CD4-positive, alpha-beta T cell treated with Interleukin-1 beta for 1 hour (primary cell): ENCODE measurements at places on chromosomes 11 and 22.
A peak's percentile ranks its signal among the peaks of the same experiment; 100 is the strongest.

DNA sequence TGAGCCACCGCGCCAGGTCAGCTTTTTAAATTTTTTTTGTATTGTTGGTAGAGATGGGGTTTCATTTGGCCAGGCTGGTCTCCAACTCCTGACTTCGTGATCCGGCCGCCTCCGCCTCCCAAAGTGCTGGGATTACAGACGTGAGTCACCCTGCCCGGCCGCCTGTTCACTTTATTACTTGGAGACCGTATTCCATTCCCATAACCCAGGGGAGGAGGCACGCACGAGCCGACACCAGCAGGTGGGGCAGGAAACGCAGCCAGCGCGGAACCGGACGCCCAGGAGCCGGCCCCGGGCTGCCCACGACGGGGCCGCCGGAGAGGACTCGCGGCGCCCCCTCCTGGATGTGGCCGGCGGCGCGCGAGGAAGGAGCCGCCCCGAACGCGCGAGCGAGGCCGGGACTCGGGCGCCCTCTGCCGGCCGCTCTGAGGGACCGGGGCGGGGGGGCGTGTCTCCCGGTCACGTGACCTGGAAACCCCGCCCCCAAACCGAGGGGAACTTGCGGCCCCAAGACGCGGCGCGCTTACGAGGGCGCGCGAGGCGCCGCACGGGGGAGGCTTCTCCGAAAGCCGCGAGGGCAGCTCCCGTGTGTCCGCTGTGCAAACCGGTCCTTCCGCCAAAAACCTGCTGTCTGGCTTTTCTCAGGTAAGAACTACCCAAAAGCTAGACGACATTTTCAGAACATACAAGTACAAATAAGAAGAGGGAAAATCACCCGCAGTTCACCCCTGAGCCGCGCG lies 11.6 kb upstream of the RNH1 start:
- DNase-seq: peak; percentile 90

GRCh38 chr11:61752117-61752924 lies at the start of gene MYRF:
MYRF (plus strand) TSS chr11:61752636; CDS start chr11:61752745, 109 bp downstream.
- DNase-seq: peak; percentile 65

- DNase-seq: no peak
Measured at GRCh38 chr22:33796494-33796893, 123.8 kb downstream of the LARGE1 start.

DNA sequence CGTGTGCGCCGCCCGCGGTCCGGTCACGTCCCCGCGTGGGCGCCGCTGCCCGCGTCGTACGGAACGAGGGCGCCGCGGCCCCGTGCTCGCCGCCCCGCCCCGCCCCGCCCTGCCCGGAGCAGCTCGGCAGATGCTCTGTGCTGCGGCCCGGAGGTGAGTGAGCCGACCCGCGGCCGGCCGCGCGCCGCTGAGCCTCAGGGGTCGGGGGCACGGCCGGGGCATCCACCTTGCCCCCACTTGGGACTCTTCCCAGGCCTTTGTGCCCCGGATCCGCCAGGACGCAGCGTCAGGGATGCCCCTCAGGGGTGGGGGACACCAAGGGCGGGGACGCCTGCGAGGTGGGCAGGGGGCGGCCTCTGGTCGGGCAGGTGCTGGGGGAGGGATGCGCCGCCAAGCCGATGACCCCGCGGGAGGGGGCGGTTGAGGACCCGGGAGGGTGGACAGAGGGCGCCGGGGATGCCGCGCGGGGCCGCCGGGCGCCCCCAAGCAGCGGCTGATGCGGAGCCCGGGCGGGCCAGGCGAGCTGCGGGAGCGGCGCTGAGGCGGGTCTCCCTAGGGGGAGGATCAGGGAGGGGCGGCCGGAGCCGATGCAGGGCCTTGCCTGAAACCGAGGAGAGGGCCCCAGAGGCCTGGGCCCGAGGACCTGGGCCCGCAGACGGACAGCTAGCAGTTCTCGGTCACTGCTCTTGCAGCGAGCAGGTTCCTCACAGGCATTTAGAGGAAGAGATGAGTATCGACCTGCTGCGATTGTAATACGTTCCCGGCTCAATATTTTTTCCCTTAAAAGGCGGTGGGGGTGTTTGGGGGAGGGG lies at the start of gene GNAZ:
TSS of gene GNAZ (plus strand) at position 102 of the 812 bp plus-strand sequence. CDS start 25,177 bp downstream, outside the sequence.
- DNase-seq: peak; percentile 7

GRCh38 chr11:70826541-70827335 lies 425.6 kb downstream of the SHANK2 start:
- DNase-seq: no peak
